ENCODE measurements at places on chromosomes 7 and 10.

GRCh38 chr7:31910191-31910590 is 160.0 kb downstream of the PDE1C start:
- no peak for DNase-seq

- no peak for DNase-seq
These were observed 113.1 kb downstream of the CTTNBP2 start for GRCh38 chr7:117759950-117760640.

GRCh38 chr10:98376485-98376884 is 38.5 kb downstream of the PYROXD2 start:
- DNase-seq: no peak

- DNase-seq: no peak
These were observed 38.6 kb upstream of the MXI1 start for GRCh38 chr10:110168601-110169481.

GRCh38 chr10:33215635-33216034 is 118.8 kb downstream of the NRP1 start:
- DNase-seq: no peak

DNA sequence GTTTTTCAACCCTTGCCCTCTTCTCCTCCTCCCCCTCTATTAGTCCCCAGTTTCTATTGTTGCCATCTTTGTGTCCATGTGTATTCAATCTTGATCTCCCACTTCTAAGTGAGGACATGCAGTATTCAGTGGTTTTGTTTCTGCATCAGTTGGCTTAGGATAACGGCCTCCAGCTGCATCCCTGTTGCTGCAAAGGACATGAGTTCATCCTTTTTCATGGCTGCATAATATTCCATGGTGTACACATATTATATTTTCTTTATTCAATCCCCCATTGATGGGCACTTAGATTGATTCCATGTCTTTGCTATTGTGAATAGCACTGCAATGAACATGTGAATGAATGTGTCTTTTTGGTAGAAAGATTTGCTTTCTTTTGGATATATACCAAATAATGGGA is 190.4 kb upstream of the LYZL1 start:
- DNase-seq: no peak

DNA sequence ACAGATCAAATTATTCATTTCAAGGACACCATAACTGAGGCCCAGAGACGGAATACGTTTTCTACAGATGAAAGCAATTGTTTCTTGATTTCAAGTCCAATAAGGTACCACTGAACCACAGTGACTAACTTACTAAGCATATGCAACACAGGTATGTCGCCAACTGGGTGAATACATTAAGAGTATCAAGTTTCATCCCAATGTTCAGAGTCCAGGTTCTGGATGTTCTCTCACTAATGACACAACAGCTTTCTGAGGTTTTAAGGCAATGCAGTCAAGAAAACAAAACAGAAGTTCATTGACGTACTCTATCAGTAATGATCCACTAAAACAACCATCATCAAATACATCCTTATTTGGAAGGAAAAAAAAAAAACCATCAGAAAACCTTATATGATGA is 35.8 kb downstream of the NSUN6 start:
- DNase-seq: no peak
